ENCODE measurements at places on chromosomes 5 and 9.

DNA sequence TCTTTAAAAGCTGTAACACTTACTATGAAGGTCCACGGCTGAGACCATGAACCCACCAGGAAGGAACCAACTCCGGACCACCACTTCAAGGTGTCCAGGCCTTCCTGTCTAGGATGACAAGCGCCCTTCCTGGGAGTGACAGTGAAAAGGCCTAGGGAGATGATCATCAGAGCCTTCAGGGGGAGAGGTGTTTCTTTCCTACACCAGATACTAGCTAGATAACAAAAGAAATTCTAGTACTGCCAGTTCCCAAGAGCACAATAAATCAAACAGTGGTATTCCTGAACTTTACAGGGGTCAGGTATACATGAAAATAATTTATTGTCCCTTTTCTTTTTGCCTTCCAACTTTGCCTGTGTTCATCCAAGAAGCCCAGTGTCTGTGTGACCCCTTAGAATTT lies 94.2 kb upstream of the NFIL3 start:
- no peak for DNase-seq

GRCh38 chr5:61866930-61867329 lies 439.1 kb upstream of the KIF2A start:
- no peak for DNase-seq

- no peak for DNase-seq
Measured at GRCh38 chr9:134177186-134177585, 12.8 kb upstream of the RNU6ATAC start.

GRCh38 chr5:151885138-151885908 lies 39.3 kb downstream of the GLRA1 start:
- no peak for DNase-seq

DNA sequence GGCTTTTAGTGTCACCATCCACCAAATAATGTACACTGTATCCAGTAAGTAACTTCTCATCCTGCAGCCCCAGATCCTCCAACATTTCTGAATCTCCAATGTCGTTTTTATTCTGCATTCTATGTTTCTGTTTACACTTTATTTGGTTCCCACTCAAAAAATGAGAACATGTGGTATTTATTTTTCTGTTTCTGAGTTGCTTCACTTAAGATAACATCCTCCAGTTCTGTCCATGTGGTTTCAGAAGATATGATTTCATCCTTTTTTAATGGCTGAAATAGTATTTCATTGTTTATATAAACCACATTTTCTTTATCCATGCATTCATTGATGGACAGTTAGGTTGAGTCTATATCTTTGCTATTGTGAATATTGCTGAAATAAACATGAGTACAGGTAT lies 677.3 kb upstream of the FTMT start:
- no peak for DNase-seq

All from activated T-helper 1 cell treated with Interleukin-2 at 50 U/mL for 16 hours (primary cell).